Neural crest cell (in vitro differentiated cells): ENCODE measurements at places on chromosomes 16 and 17. TPM values are rescaled to one million over a fixed set of nuclear protein-coding genes. Genes with fewer than 3 reads are reported as not detected.
A peak's percentile ranks its signal among the peaks of the same experiment; 100 is the strongest.

DNA sequence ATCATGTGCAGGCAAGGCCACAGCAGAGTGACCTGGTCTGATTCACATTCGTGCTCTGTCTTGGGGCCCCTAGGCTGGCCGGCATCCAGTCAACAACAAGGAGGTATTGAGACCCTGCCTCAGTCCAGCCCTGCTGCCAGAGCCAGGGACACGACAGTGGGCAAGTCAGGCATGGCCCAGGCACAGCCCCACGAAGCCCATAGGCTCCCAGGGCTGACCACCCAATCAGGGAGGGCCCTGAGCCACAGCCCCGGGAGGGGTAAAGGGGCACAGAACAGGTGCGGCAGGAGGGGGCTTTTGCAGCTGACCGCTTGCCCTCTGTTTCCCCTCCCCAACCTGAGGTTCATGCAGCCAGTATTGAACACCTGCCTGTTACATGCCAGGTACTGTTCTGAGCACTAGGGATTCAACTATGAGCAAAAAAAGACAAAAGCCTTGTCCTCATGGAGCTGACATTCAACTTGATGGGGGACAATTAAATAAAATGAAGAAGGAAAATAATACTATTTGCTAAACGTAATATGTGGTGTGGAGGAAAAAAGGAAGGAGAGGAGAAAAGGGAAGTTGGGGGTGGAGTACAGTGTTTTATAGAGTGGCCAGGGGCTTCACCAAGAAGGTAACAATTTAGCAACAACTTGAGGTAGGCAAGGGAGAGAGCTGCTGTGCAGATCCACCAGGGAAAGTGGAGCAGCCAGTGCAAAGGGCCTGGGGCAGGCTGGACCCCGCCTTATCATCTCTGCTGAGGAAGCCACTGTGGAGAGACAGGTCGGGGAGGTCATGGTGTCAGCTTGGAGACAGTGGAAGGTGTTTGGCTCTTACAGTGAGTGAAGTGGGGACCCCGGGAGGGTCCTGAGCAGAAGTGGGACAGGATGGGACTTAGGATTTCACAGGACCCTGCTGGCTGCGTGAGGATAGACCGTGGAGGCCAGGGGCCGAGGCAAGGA, 6.1 kb downstream of the DRC3 start:
- no peaks in the 10 kb centered on the region for H3K27me3 ChIP-seq
- no peak for DNase-seq
- H3K27ac ChIP-seq, result no peak overlapping the region
- no peak overlapping the region for H3K4me3 ChIP-seq

DNA sequence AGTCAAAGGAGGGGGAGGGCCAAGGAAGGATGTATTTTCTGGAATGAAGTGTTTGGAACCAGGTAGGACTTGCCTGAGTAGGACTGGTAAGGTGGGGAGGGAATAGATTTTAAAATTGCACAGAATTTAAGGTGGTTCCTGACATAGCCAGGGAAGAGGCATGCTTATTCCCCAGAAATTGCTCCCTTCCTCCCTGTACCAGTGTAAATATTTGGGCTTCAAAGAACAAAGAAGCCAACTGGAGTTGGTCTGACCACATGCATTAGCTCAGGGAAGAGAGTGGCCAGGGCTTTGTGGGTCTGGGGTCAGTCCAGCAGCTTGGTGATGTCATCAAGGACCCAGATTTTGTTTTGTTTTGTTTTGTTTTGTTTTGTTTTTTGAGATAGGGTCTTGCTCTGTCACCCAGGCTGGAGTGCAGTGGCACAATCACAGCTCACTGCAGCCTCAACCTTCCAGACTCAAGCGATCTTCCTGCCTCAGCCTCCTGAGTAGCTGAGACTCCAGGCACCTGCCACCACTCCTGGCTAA, 9.3 kb upstream of the MRTFB start:
- no peaks in the 10 kb centered on the region for H3K36me3 ChIP-seq
- no peak for DNase-seq

Gene LGALS9
- 0.84 and 2.1 TPM in 2 replicates for total RNA-seq

DNA sequence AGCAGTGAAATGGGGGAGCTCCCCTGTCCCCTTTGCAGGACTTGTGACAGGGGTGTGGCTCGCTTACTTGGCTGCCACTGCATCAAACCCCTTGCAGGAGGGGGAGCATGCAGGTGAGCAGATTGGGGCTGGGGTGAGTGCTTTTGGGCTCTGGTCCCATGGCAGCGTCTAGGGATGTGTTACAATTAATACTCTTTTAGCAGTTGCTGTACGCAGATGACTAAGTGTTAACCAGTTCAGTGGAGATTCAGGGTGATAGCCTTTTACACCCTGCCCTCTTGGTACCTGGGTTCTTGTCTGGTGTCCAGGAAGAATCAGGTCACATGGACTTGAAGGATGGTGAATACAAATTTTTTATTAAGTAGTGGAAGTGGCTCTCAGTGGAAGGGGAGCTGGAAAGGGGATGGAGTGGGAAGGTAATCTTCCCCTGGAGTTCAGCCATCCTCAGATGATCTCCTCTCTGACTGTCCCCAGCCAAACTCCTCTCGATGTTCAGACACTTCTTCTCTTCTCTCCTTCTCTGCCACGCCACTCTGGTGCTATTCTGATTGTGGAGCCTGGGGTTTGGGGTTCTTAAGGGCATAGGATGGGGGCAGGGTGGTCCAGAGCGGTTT, 100.1 kb downstream of the MARF1 start:
- no peaks in the 10 kb centered on the region for H3K27me3 ChIP-seq
- no peak overlapping the region for H3K4me3 ChIP-seq
- H3K27ac ChIP-seq, result no peak overlapping the region
- peaks cover 12% of the 10 kb centered on the region for H3K4me1 ChIP-seq

- H3K27ac ChIP-seq, result no peak overlapping the region
- DNase-seq, result no peak
- H3K36me3 ChIP-seq, result no peaks in the 10 kb centered on the region
- peaks cover 3% of the 10 kb centered on the region for H3K4me1 ChIP-seq
- H3K4me3 ChIP-seq, result peak overlapping the region; percentile 31
- H3K27me3 ChIP-seq, result peaks cover 92% of the 10 kb centered on the region
Measured at GRCh38 chr17:79182176-79183042, 107.8 kb downstream of the ENGASE start.

- H3K4me3 ChIP-seq, result no peak overlapping the region
- no peaks in the 10 kb centered on the region for H3K27me3 ChIP-seq
- no peak for DNase-seq
- no peak overlapping the region for H3K27ac ChIP-seq
- H3K4me1 ChIP-seq, result no peaks in the 10 kb centered on the region
- H3K36me3 ChIP-seq, result peaks cover 2% of the 10 kb centered on the region
Measured at GRCh38 chr17:63222655-63223054, 223.5 kb downstream of the CYB561 start.

DNA sequence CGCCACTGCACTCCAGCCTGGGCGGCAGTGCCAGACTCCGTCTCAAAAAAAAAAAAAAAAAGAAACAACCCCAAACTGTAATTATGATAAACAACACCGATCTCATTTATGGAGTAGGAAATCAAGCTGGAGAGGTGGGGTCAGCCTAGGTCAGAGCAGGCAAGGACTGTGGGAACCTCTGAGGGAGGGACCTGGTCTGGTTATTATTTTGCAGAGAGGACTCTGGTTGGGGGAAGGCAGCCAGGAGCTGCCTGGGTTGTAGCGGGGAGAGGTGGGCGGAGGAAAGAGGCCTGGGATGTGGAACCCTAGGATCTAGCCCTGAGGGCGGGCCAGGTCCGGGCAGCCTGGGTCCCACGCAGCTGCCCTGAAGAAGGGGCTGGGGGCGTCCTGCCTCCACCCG, 10.9 kb upstream of the HS3ST6 start:
- H3K4me1 ChIP-seq, result peaks cover 7% of the 10 kb centered on the region
- H3K4me3 ChIP-seq, result peak overlapping the region; percentile 76
- H3K27ac ChIP-seq, result no peak overlapping the region

Gene KIAA0753
- 42.3 and 44.1 TPM in 2 replicates for total RNA-seq

DNA sequence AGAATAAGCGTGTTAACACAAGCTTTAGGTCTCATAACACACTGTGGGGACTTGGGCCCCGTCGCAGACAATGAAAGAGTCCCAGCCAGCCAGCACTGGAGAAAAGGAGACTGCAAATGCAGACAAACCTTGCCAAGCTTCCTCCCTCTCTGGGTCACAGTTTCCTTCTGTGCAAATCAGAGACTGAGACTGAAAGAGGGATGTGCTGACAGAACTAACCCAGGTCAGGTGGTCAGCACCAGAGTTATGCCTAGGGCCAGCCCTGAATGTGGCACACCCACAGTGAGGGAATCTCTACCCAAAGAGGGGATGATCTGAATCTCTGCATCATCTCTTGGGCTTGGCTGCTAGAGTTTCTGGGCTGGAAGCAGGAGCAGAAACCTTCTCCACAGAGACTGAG, 282.3 kb upstream of the CCL2 start:
- DNase-seq, result no peak
- no peak overlapping the region for H3K27ac ChIP-seq
- H3K4me1 ChIP-seq, result no peaks in the 10 kb centered on the region
- H3K4me3 ChIP-seq, result no peak overlapping the region

- peaks cover 8% of the 10 kb centered on the region for H3K4me1 ChIP-seq
- H3K27ac ChIP-seq, result no peak overlapping the region
- H3K4me3 ChIP-seq, result no peak overlapping the region
Measured at GRCh38 chr17:81537343-81537855, 9.2 kb downstream of the FSCN2 start.

Gene KRT39
- total RNA-seq, result not detected in 2 replicates

DNA sequence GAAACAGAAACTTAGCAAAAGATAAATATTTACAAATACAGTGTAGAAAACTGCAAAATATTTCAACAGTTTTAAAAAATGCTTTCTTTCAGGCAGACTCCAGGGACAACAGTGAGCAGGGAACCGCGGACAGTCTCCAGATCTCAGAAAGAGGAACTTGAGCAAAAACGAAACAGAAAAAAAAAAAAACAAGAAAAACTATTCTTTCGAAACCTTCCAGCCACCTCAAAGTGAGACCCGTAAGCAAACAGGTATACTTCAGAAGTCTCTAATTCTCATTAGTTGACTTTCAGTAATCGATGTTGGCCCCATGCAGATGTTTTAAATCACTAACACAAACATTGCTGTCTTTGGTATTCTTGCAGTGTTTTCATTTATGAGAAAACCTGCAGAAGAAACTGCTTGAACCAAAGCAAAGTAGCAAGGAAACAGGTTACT, 15.7 kb upstream of the CCL1 start:
- DNase-seq, result no peak
- no peaks in the 10 kb centered on the region for H3K36me3 ChIP-seq
- no peak overlapping the region for H3K4me3 ChIP-seq
- no peak overlapping the region for H3K27ac ChIP-seq

DNA sequence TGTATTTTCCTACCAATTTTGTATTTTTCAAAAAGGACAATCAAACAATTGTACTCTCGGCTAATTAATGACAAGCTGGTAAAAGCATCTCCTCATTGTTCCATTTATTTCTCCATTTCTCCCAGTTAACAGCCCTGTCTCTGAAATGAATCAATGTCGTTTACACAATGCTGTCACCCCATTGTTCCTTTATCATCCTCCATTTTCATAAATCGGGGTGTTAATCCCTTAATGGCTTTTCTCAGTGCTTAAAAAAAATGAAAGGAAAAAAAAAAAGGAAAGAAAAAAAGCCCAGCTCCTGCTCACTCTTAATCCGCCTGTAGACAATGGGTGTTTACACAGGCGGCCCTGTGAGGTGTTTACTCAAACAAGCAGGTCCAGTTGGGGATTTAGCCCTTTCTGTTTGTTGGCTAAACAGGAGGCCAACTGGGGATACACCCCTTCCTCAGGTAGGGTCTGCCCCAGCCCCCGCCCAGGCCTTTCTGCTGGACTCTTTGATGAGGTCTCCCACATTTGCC, 86.8 kb upstream of the SALL1 start:
- DNase-seq, result no peak
- H3K27ac ChIP-seq, result peak overlapping the region; percentile 35
- no peaks in the 10 kb centered on the region for H3K27me3 ChIP-seq
- H3K36me3 ChIP-seq, result no peaks in the 10 kb centered on the region
- H3K4me3 ChIP-seq, result no peak overlapping the region

GRCh38 chr17:2237521-2237921, 66.1 kb downstream of the SMG6 start:
- H3K4me1 ChIP-seq, result peaks cover 13% of the 10 kb centered on the region
- no peak for DNase-seq
- no peaks in the 10 kb centered on the region for H3K27me3 ChIP-seq
- H3K27ac ChIP-seq, result no peak overlapping the region
- peaks cover 5% of the 10 kb centered on the region for H3K36me3 ChIP-seq
- H3K4me3 ChIP-seq, result no peak overlapping the region

Gene LASP1
- 87.4 and 94.3 TPM in 2 replicates for total RNA-seq

DNA sequence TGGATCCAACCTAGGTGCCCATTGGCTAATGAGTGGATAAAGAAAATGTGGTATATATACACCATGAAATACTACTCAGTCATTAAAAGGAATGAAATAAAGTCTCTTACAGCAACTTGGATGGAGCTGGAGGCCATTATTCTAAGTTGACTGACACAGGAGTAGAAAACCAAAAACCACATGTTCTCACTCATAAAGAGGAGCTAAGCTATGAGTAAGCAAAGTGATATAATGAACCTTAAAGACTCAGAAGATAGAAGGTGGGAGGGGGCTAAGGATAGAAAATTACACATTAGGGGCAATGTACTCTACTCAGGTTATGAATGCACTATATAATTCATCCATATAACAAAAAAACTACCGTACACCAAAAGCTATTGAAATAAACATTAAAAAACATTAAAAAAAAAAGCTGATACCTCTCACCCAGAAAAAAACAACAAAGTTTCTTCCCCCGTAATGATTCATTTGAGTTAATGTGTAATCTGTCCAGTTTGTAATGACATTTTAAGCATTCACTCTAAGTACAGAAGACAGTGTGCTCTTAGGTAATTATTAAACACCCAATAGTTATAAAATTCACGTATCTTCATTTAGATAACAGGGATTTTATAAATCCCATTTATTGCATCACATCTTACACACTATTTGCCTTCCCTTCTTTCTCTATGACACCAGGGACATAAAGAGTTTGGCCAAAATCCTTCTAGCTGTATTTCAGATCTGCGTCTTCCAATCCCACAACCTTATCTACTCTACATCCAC, 941.5 kb downstream of the CDH11 start:
- H3K27ac ChIP-seq, result no peak overlapping the region
- no peaks in the 10 kb centered on the region for H3K27me3 ChIP-seq
- DNase-seq, result no peak
- H3K4me3 ChIP-seq, result no peak overlapping the region
- no peaks in the 10 kb centered on the region for H3K4me1 ChIP-seq

DNA sequence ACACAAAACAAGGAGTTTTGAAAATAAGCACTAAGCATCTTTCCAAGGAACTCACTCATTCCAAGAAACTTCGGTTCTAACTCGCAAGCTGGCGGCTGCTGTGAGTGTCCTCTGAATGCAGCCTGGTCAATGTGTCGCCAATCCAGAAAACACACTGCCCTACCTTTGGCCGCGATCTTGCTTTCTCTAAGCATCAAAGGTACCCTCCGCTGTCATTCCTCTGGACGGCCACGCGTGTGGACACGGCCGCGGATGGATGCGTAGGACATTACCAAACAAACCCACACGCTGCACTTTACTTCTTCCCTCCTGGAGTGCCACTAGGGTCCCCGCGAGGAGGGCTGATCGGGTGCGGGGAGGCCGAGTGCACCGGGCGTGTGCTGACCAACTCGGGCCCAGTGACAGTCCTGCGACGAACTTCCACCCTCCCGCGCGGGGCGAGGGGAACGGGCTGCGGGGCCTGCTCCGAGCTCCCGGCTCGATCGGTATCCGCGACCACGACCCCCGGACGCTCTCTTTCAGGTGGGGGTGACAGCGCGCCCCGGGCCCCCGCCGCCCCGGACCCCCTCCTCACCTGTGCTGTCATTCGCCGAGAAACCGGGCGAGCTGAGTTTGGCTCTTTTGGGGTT, 1.1 kb downstream of the CREBBP start:
- no peak for DNase-seq
- peaks cover 50% of the 10 kb centered on the region for H3K4me1 ChIP-seq
- H3K27ac ChIP-seq, result peak overlapping the region; percentile 88
- no peaks in the 10 kb centered on the region for H3K36me3 ChIP-seq
- peaks cover 2% of the 10 kb centered on the region for H3K27me3 ChIP-seq
- H3K4me3 ChIP-seq, result peak overlapping the region; percentile 91
